Activated effector memory CD4-positive, alpha-beta T cell treated with anti-CD3 and anti-CD28 coated beads, Interleukin-2, amount 50 U/mL, for 16 hours (primary cell): ENCODE measurements at places on chromosomes 2 and 18.

- DNase-seq: no peak
Observed at GRCh38 chr18:49757513-49758262, 55.6 kb downstream of the ACAA2 start.

- DNase-seq: no peak
Observed at GRCh38 chr2:6754419-6754818, 111.3 kb downstream of the CMPK2 start.

DNA sequence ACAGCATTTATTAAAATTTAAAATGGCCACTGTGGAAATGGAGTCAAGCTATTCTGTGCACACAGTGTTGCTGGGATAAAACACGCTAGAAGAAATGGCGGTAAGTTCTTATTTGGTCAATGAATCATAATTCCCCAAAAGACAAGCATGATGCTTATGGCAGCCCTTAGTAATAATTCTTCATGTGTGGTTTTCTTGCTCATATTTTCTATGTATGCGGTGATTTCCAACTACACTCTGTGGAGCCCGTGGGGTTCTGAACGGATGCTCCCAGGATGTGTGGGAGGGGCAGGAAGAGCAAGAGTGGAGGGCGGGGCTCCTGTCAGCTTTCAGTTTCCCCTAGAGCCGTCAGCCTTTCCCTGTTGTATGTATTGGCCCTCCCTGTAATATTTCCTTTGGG, 91.7 kb upstream of the RMDN2 start:
- DNase-seq: no peak

DNA sequence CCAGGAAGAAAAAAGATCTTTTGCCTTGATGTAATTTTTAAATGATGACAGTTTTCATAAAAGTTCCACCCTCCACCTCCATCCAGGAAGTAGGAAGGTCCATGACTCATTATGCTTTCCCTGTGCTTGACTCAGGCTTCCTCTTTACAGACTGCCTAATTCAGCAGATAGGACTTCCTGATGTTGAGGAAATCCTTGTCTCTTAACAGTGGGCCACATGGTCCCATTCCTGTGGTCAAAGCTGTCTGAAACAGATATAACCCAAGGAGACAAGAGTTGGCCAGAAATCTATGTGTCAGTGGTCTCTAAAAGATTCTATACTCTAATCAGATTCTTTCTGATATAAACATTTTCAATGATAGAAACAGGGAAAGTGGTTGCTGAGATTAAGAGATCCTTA, 119.1 kb downstream of the BAZ2B start:
- no peak for DNase-seq

- no peak for DNase-seq
Observed at GRCh38 chr2:96153291-96153713, 8.1 kb upstream of the DUSP2 start.

DNA sequence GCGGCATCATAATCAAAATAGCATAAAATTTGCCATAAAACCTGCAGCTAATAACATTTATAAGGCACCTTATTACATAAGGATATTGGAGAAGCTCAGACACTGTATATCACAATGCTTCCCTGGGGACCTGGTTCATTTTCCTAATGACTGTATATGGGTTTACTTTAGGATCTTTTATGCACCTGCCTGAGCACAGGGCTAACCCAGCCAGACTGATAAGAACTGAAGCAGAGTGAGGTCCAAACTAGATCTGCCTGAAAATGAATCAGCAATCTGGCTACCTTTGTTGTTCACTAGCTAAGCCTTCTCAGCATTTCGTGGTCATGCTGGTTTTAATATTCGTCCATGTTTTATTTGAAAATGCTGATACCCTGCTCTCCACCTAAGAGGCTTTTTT, 1922.3 kb upstream of the CELF4 start:
- DNase-seq: no peak

GRCh38 chr18:44958455-44958854, 277.8 kb downstream of the SETBP1 start:
- DNase-seq: no peak

DNA sequence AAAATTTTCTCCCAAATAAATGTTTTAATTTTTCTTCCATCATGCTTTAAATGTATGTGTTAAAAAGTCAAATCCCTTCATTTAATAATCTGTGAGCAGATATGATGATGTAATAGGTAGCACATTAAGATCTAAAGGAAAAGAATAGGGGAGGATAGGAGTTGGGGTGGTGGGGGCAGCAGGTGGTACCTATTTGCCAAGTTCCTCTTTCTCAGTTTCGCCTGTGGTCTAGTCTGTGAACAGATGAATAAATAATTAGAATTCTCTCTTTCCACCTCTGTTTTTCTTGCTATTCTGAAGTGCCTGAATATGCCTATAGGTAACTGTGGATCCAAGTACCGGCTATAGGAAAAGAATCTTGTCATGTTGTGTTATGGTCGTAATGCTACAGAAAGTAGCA, 152.5 kb downstream of the NRXN1 start:
- no peak for DNase-seq

GRCh38 chr2:240725266-240725665, 33.6 kb downstream of the AQP12A start:
- no peak for DNase-seq

DNA sequence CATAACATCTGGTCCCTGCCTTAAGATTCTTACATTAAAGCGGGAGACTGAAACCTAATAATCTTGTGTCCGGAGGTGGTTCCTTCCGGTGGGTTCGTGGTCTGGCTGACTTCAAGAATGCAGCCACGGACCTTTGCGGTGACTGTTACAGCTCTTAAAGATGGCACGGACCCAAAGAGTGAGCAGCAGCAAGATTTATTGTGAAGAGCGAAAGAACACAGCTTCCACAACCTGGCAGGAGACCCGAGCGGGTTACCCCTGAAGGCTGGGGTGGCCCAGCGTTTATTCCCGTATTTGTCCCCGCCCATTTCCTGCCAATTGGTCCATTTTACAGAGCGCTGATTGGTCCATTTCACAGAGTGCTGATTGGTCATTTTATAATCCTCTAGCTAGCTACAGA, 122.3 kb upstream of the SIX2 start:
- DNase-seq: no peak

DNA sequence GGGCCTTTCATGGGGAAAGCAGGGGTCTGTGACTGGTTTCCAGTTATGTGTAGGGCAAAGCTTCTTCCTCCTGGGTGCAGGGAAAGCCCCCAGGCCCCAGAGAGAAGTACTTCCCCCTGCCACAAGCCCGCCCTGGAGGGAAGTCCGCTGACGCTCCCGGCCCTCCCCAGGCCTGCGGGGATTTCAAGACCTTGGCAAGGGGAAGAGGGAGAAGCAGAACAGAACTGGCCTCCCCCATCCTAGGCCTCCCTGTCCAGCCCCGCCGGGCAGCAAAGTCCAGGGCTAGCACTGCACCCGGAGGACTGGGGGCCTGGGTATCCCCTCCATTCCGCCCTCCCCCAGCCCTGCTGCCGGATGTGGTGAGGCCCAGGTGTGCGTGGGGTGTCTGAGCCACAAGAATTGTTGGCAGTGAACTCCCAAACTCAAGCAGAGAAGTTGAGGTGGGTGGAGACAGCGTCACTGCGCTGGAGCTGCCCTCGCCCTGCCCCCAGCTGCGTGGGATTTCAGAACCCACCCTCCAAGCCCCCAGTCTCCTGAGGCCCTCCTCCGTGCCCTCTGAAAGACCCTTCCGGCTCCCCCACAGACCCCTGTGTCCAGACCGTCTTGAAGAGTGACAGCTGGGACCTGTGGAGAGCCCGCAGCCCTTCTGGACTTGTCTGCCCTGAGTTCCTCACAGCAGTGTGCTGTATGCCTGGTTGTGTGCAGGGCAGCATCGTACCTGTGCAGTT, 1.1 kb upstream of the DUSP2 start:
- peak; percentile 96 for DNase-seq

DNA sequence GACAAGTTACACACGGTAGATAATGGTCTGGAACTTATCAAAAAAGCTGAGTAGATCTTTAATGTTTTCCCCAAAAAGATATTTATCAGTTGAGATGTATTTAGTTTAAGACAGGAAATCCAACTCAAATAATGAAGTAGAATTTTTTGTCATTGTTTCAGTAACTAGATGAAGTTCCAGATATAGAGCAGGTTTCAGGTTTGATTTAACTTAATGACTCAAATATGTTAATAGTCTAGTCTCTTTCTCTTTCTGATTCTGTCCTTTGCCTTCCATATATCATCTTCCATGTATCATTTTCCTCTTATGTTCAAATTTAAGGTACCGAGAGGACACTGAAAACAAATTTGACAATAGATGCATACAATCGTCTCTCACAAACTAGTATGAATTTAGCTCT, 23.6 kb upstream of the DOCK10 start:
- no peak for DNase-seq

DNA sequence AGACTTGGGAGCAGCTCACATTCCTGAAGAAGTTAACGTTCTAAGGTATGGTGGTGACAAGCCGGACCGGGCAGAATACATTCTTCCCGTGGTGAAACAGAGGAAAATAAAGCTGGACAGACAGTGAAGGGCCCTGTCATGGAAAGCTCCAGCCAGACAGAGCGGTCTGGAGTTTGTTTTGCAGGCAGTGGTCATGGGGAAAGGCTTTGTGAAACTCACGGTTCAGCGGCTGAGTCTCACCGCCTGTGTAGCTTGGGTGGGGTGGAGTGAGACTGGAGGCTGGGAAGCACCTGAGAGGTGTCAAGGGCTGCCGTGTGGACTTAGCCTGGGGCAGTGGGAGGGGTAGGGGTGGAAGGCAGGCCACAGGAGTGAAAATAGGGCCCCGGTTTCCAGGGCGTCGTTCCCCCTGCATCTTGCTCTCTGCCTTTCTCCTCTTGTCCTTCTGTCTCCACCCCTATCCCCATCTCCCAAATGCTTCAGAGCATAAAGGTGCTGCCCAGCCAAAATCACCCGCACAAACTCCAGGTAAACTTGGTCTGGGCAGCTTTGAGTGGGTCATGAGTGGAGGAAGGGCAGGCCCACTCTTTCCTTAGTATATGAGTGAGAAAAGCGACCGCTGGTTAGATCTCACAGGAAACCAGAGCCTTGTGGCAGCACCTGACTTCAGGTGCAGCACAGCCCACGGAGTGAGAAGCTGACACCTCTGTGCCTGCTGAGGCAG, 11.4 kb upstream of the SLC20A1 start:
- DNase-seq: peak; percentile 48

GRCh38 chr2:71683070-71683469, 229.7 kb downstream of the DYSF start:
- DNase-seq: peak; percentile 39

GRCh38 chr2:177273408-177273807, 8.9 kb upstream of the NFE2L2 start:
- DNase-seq: no peak

DNA sequence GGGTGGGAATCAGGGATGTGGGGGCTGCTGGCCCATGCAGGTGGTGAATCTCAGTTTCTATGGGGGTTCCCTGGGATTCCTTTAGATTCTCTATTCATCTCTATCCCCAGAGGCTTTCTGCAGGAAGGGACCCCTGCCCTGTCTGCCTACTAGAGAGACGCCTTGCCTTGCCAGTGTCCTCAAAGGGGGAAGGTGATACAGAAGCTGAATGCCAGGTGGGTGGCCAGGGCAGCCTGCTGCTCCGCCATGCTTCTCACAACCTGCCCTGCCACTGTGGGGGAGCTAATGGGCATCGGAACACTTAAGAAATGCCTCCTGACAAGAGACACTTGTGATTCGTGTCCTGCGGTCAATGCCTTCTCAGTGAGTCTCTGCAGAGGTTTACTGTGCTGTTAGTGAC, 368.4 kb downstream of the EN1 start:
- DNase-seq: no peak

DNA sequence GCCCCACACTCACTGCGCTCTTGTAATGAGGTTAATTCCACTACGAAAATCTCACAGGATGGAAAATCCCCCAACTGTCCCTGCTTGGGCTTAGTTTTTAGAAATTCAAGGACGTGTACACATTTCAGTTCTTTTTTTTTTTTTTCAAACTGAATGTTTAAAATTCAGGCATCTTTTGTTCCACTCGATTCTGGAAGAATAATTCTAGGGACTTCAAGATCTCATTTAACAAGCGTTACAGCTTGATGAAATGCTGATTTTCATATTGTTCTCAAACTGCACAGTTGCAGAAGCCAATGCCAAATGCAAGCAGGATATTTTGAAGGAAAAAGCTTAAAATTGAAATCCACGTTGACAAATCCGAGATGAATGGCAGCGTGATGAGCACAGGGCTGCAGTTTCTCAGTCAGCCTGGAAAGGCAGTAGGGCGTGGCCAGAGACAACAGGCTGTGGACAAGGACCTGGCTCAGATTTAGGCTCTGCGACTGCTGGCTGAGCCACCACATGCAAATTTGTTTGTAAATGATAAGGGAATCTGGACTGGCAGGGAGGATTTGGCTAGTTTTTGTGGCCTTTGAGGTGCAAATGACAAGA, 128.1 kb upstream of the MYCN start:
- no peak for DNase-seq

DNA sequence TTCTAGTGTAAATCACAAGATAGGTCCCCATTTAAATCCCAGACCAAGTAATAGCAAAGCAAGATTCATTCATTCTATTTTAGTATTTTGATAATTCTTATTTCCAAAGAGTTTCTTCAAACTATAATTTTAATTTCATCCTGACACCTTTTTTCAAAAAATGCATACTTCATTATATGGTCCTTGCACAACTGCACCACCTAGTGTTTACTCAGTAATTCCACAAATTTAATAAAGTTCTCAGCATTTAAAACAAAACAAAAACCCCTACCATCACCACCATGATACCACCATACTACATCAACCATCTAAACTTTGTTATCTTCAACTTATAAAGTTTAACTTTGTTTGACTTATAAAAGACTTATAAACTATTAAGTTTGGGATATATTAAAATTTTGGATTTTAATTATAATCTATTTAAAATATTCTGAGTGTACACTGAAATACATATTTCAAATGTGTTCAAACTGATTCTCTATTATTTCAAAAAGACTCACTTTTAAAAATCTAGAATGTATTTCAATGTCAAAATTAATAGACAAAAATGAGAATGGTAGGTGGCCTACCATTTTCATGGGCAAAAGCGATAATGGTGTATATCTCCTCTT, 44.2 kb downstream of the WDPCP start:
- no peak for DNase-seq

DNA sequence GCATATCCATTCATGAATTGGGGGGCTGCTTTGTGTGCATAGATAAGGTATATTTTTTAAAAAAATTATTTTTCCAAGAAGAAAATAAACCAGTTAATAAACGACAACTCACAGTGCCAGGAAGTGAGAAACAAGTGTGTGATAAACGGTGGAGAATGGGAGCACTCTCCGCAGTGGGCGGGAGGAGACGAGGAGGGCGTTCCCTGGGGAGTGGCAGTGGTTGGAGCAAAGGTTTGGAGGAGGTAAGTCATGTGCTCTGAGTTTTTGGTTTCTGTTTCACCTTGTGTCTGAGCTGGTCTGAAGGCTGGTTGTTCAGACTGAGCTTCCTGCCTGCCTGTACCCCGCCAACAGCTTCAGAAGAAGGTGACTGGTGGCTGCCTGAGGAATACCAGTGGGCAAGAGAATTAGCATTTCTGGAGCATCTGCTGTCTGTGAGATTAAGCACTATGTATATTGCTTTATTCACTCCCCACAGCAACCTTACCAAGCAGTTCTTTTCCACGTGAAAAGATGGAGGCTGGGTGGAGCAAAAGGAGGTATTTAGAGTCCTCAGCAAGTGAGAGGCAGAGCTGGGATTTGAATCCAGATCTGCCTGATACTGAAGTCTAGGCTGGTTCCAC, 27.0 kb upstream of the CASP8 start:
- peak; percentile 95 for DNase-seq
